ENCODE measurements at places on chromosomes 6 and 20. TPM values are rescaled to one million over a fixed set of nuclear protein-coding genes. Genes with fewer than 3 reads are reported as not detected.

- H3K27ac ChIP-seq = no peak overlapping the region
- H3K4me1 ChIP-seq = no peaks in the 10 kb centered on the region
- no peaks in the 10 kb centered on the region for H3K27me3 ChIP-seq
- no peak for DNase-seq
These were observed 28.5 kb upstream of the SMOC2 start for GRCh38 chr6:168412456-168412855.

DNA sequence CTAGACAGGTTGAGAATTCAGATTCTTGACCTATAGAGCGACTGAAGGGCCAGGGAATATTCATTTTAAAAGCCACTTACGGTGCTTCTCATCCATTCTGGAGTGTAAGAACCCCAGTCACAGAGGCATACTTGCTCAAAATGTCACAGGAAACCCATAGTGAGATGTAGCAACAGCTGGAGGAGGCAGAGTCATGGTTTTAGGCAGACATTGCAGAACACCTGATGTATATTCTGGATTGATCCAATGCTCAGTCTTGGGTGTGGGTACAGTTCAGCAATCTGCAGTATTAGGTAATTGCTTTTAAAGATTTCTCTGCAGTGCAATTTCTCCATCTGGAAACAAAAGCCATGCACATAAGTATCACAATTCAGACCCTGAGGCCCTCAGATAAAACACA lies 137.4 kb upstream of the SLC22A23 start:
- no peak overlapping the region for H3K4me3 ChIP-seq
- H3K27me3 ChIP-seq = no peaks in the 10 kb centered on the region
- no peaks in the 10 kb centered on the region for H3K4me1 ChIP-seq
- no peak overlapping the region for H3K27ac ChIP-seq
- no peak for DNase-seq
- H3K36me3 ChIP-seq = no peaks in the 10 kb centered on the region

The TP53TG5 gene
- total RNA-seq = not detected

DNA sequence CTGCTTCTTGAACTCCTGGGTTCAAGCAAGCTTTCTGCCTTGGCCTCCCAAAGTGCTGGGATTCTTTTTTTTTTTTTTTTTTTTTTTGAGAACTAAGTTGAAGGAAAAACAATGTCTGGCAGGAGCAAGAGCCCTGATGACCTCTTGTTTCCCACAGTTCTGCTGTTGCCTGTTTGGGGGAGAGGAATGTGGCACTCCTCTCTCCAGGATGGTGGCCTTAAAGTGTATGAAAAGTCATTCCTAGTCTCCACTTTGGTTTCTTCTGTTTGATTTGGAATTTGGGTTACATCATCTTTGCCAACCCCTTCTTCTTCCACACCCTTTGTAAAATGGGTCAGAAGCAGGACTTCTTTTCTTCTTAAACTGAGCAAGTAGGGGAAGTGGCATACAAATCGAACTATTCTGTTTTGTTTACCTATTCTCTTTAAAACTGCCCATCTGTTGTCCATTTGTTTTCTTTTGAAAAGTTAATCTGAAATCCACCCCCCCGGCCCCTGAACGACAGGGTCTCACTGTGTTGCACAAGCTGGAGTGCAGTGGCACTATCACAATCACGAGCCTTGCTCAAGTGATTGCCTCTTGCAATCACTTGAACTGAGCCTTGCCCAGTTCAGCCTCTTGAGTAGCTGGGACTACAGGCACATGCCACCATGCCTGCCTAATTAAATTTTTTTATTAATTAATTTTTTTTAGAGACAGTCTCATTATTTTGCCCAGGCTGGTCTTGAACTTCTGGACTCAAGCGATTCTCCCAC lies 11.3 kb downstream of the CARMIL1 start:
- no peak overlapping the region for H3K4me3 ChIP-seq
- H3K4me1 ChIP-seq = no peaks in the 10 kb centered on the region
- H3K36me3 ChIP-seq = no peaks in the 10 kb centered on the region
- DNase-seq = no peak
- H3K27ac ChIP-seq = no peak overlapping the region
- H3K27me3 ChIP-seq = no peaks in the 10 kb centered on the region

The OR2J3 gene
- total RNA-seq = not detected

The EBF4 gene
- 1.6 TPM for total RNA-seq

- no peaks in the 10 kb centered on the region for H3K4me1 ChIP-seq
- no peak for DNase-seq
- H3K27ac ChIP-seq = no peak overlapping the region
- H3K27me3 ChIP-seq = no peaks in the 10 kb centered on the region
- no peak overlapping the region for H3K4me3 ChIP-seq
- no peaks in the 10 kb centered on the region for H3K36me3 ChIP-seq
These were observed 80.6 kb downstream of the TAF4 start for GRCh38 chr20:61985096-61985495.

DNA sequence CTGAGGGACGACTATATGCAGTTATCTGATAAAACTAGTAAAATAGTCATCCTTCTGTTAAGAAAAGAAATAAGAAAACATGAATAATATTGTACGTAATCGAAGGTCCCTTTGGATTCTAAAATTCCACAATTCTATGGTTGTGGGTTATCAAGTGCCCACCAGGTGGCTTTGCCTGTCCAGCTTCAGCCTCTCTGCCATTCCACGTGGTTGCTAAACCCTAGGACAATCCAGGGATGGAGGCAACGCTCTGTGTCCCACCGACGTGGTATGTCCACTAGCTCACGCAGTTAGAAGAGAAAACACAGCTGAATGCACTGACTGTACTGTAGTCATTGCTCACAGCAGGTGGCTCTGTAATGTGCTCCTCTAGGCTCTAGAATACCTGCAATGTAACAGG lies 349.3 kb downstream of the FARS2 start:
- no peak for DNase-seq
- H3K27ac ChIP-seq = no peak overlapping the region
- no peaks in the 10 kb centered on the region for H3K27me3 ChIP-seq

The PTPN1 gene
- 28.5 TPM for total RNA-seq

DNA sequence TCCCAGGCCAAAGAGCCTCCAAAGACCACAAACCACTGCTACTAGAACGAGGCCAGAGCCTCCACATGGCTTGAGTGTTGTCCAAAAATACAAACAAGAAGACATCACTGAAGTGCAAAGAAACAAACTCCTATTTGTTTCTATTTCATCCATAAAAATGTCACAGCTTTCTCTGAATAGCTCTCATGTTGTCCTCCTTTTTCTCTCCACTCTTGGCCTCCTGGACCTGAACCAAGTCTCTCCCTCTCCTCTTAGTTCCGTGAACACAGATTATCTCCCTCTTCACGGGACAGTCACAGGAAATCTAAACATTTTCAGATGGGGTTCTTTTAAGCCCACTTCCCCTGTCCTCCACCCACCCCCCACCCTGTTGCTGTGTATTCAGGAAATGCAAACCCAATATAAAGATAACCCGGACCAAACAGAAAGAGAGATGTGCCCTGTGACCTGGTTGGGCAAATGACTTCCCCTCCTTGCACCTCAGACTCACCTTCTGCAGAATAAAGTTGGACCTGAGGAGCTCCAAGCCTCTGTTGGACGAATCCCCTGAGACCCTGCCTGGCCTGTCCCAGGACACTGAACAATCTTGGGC lies 75.8 kb upstream of the MRPS10 start:
- H3K4me1 ChIP-seq = peaks cover 5% of the 10 kb centered on the region
- no peak overlapping the region for H3K27ac ChIP-seq
- H3K36me3 ChIP-seq = no peaks in the 10 kb centered on the region
- DNase-seq = no peak
- H3K27me3 ChIP-seq = no peaks in the 10 kb centered on the region
- no peak overlapping the region for H3K4me3 ChIP-seq

DNA sequence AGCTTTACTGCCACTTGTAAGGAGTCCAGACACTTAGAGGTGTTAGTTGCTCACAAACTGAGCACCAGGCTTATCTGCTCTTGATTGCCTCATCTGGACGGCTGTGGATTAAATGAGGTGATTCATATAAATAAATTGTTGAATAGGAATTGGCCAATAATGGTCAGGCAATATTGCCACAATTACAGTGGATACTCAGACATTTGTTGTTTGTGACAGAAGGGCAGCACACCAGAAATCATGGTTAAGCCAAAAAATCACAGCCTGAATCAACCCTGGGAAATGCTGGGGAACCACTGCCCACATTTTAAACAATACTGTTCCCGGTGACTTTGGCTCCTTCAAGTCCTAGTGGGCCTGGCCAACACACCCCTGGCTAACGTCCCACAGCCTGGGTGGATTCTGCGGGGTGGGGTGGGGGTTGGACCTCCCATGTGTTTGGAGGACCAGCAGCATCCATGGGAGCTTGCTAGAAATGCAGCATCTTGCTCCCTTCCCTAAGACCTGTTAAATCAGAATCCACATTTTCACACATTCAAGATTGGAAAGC lies 29.5 kb upstream of the SPDEF start:
- no peak overlapping the region for H3K4me3 ChIP-seq
- DNase-seq = no peak
- no peaks in the 10 kb centered on the region for H3K27me3 ChIP-seq
- H3K4me1 ChIP-seq = peaks cover 3% of the 10 kb centered on the region
- H3K36me3 ChIP-seq = no peaks in the 10 kb centered on the region

DNA sequence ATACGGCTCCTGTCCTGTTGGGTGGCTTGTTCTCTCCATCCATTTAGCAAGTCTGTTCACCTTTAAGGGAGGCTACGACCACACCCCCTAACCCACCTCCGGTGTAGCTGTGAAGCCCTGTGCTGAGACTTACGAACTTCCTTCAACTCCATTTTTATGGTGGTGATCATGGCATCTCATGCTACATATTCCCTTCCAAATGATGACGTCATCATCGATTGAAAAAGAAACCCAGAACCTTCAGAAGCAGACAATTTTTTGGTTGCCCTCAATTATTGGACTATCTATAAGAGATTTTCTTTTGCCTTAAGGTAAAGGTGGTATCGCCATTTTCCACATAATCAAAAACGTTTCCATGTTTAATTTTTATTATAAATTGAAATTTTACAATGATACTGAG lies 389.0 kb downstream of the CBLN4 start:
- no peaks in the 10 kb centered on the region for H3K27me3 ChIP-seq
- no peak for DNase-seq
- H3K27ac ChIP-seq = no peak overlapping the region
- H3K36me3 ChIP-seq = no peaks in the 10 kb centered on the region
- no peak overlapping the region for H3K4me3 ChIP-seq
- H3K4me1 ChIP-seq = no peaks in the 10 kb centered on the region
